ENCODE measurements at places on chromosomes 1 and 21. TPM values are rescaled to one million over a fixed set of nuclear protein-coding genes. Genes with fewer than 3 reads are reported as not detected.

GRCh38 chr21:15560383-15561056 is 169.3 kb upstream of the USP25 start:
- no peaks in the 10 kb centered on the region for H3K4me1 ChIP-seq
- no peak for DNase-seq
- no peak overlapping the region for H3K27ac ChIP-seq
- no peaks in the 10 kb centered on the region for H3K36me3 ChIP-seq

Gene PRKAA2
- not detected for total RNA-seq

DNA sequence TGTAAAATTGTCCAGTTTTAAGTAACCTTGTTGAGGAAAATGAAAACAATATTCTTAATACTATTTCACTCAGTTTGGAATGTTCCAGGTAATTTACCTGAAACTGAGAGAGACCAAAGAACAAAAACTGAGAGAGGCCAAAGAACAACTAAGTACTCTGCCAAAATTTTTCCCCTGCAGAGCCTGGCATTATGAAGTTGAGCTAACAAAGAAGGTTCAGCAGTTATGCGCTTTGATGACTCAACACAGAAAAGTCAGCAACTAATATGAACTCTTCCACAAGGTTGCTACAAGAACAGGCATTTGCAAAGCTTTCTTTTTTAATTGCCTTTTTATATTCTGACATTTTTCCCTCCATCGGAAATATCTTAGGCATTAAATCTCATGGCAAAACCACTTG is 270.9 kb downstream of the CHRM3 start:
- no peak overlapping the region for H3K4me3 ChIP-seq
- no peak overlapping the region for H3K27ac ChIP-seq

Gene CLEC20A
- not detected for total RNA-seq

DNA sequence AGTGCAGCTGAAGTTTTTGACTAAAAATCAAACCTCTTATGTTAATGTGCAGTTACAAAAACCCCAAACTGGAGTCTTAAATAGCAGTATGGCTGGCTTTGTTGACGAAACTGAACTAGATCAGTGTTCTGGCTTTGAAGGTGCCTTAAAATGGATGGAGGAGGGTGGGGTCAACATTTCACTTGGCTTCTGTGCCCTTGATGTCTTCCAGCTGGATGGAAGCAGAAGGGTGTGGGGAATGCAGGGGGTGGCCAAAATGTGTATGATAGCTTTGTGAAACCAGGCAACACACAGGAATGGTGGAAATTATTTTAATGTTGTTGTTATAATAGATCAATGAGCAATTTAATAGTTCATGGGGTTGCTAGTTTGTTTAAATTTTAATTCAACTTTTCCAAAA is 96.8 kb upstream of the C1orf105 start:
- no peak overlapping the region for H3K27ac ChIP-seq
- DNase-seq, result no peak
- H3K4me1 ChIP-seq, result no peaks in the 10 kb centered on the region
